ENCODE measurements at places on chromosomes 16 and 17. TPM values are rescaled to one million over a fixed set of nuclear protein-coding genes. Genes with fewer than 3 reads are reported as not detected.

- no peak for DNase-seq
Observed at GRCh38 chr17:2613089-2613808, 19.8 kb downstream of the PAFAH1B1 start.

GRCh38 chr17:2707721-2708584 lies 3.6 kb downstream of the CLUH start:
- DNase-seq: peak; percentile 45

DNA sequence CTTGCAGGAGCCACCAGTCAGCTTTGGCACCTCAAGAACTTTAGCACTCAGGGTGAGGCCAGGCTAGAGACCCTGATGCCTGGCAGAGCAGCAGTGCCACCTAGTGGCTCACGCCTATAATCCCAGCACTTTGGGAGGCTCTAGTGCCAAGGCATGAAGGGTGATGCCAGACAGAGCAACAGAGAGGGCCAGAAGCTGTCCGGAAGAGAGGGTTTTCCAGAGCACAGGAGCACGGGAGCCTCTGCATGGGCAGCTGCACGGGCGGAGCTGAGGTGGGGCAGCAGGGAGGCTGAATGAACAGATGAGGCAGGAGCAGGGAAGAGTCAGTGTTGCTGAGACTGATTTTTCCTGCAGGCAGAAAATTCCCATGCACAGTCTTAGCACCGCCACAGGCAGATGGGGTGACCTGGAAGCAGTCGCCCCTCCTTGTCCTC lies 38.9 kb downstream of the MYH3 start:
- peak; percentile 70 for DNase-seq

- DNase-seq: peak; percentile 35
Observed at GRCh38 chr16:77660311-77660710, 62.0 kb upstream of the NUDT7 start.

- DNase-seq: no peak
Observed at GRCh38 chr16:2499890-2500429, 13.8 kb upstream of the ATP6V0C start.

DNA sequence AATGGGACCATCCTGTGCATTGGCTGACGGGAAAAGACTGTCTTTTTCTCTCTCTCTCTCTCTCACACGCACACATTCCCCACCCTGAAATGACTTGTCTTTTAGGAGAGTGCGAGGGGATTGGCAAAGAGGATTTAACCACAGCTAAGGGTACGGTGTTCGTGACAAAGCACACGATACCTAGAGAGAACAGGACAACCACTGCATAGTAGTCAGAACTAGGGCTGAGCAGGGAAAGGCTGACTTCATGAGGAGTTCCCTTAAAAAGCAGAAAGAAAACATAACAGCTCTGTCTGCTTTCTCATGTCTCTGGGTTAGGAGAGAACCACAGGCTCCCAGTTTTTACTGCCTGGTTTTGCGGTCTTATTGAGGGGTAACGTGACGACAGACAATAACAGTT lies 742.8 kb upstream of the SOX9 start:
- no peak for DNase-seq

KCNJ18 gene
- not detected for total RNA-seq

DNA sequence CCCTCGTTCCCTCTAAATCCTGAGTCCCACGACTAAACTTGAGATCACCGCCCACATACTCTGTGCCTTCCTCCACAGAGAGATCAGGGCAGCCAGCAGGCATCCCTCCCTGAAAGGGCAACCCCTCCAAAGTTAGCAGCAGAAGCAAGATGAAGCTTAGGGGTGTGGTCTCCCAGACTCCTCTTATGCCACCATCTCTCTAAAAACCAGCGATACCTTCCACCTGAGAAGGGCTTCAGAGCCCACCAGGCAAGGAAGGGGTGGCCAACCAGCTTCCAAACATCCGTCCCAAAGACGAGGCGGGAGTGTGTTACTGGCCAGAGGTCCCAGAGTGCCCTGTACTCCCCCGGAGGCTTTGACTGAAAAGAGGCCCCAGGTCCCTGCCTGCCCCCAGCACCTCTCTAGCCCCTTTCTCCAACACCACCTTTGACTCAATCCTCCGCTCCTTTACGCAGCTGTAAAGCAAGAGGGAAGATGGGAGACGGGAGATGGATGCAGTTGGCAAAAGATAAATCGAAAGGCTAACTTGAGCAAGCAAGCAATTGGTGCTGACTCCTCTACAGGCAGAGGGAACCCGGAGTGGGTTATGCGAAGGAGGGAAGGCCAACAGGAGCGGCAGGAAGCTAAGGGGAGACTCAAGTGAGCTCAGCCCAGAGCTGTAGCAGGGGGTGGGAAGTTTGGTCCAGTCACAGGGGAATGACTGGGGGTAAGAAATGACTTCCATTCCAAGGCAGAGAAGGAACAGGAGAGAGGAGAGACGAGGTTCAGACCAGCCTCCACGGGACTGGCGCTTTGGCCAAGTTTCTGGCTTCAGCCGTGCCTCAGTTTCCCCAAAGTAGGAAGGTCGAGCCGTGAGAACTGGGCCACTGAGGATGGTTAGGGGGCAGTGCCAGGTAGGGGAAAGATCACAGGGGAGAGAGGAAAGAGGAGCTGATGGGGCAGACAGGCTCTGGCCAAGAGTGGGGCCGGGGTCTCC lies 1.0 kb downstream of the ST3GAL2 start:
- no peak for DNase-seq

PABPN1L gene
- not detected for total RNA-seq

DNA sequence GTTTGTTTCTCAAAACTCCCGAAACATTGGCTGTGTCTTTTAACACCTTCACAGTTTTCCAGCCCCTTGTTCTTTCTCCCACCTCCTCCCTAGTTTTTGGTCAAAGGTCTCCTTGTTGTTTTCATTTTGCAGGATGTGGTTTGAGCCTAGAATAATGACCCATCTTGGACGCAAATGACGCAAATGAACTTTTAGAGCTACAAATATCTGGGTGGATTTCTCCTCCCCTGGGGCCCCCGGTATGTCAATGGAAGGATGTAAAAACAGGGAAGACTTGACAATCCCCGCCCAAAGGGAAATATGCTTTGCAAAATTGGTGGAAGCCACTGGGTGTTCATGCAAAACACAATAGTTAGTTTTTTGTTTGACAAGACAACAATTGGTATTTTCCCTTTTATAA lies 236.0 kb upstream of the IRX3 start:
- DNase-seq: no peak

TBC1D3H gene
- total RNA-seq: 0.09 TPM

PRKCA gene
- total RNA-seq: 18.5 TPM

DNA sequence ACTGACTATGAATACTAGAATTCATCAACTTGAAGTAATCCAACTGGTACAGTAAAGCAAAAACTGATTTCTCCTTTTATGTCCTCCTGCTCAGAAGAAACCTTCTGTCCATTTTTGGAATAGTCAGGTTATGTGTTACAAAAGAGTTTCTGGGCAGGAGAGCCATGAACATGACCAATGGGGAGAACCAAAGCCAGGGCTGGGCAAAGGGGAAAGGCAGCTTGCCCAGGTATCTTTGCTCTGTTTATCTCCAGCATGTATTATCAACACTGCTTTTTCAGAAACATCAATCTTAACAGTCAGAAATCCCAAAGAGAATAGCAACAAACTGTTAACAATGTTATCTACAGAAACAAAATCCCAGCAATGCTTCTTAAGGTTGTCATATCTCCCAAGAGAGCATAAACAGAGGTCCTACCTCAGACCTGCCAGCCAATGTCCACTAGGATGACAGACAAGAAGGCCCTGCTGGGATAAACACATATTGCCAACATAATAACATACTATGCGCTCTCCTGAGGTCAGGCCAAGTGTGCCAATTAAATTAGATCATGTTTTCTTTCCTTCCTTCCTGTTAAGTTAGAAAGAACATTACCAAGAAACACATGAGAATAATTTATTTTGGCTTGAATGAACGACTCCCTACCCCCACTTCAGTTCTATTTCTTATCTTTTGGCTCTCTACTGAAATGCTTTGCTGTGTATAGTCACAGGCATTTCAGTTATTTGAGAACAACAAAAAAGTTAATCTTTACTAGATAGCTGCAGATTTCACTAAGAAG lies 28.0 kb downstream of the BLMH start:
- no peak for DNase-seq

KRT33A gene
- not detected for total RNA-seq
